ENCODE measurements at places on chromosomes 2 and 18.

GRCh38 chr2:85185431-85185940 is 52.3 kb downstream of the TCF7L1 start:
- DNase-seq: no peak

GRCh38 chr2:25972049-25972823 is 10.1 kb downstream of the KIF3C start:
- no peak for DNase-seq

DNA sequence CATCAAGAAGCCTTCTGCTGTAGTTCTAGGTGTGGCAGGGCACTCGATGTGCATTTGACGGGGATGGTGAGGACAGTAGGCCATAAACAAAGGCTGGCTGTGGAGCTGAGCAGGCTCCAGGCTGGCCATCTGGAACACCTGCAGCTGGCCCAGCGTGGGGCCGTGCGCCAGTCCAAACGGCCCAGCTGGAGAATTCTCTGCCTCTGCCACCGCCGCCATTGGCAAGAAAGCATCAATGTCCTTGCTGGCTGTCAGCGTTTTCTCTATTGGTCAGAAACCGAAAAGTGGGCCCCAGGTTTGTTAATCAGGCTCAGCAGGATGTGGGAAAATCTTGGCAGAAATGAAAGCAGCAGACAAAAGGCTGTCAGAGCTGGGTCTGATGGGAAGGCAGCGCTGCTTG is 24.0 kb upstream of the CTIF start:
- DNase-seq: no peak

DNA sequence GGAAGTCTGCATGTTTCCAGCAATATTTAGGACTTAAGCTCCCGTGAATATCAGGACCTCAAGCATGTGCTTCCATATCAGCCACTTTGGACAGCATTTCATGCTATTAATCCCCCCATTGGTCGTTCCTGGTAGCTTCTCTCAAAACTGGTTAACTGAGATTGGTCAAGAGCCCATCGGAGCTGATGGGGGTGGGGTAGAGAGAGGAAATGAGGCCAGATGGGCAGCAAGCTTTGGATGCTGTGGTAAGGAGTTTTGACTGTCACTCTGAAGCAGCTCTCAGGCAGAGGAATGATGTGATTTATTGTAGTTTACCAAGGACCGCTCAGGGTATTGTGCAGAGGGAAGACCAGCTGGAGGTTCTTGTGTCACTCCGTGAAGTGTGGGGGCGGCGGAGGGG is 81.8 kb downstream of the FAM168B start:
- DNase-seq: no peak

DNA sequence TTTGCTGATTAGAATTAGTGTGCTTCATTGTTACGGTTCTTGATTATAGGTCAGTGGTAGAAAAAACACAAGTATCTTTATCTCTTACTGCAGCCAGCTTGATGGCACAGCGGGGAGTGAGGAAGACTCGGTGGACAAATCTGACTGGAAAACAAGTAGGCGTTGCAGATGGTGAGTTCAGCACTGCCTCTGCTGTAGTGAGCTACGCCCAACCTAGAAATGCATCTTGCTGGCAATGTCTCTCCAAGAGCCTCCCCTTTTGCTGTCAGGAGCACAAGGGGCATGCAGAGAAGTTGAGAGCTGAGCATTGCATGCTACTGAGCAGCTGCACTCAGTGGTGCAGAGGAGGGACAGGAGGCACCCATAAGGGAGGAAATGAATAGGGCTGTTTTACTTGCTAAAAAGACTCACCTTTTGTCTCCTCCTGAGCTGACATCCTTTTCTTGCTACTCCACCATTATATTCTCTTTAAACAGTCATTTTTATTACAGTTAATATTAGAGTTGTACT is 977.3 kb upstream of the ACVR2A start:
- DNase-seq: no peak

DNA sequence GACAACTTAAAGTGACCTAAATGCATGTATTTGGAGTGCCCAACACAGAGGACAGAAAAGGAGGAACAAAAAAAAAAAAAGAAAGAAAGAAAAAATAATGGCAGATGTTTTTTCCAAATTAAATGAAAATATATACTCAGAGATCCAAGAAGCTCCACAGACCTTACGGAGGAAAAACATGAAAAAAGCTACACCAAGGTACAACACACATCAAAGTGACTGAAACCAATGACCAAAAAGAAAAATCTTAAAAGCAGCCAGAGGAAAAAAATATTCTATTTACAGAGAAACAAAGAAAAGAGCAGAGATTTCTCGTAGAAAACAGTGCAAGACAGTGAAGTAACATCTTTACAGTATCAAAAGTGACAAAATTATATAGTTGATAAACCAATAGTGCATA is 5.1 kb downstream of the FANCL start:
- DNase-seq: no peak

DNA sequence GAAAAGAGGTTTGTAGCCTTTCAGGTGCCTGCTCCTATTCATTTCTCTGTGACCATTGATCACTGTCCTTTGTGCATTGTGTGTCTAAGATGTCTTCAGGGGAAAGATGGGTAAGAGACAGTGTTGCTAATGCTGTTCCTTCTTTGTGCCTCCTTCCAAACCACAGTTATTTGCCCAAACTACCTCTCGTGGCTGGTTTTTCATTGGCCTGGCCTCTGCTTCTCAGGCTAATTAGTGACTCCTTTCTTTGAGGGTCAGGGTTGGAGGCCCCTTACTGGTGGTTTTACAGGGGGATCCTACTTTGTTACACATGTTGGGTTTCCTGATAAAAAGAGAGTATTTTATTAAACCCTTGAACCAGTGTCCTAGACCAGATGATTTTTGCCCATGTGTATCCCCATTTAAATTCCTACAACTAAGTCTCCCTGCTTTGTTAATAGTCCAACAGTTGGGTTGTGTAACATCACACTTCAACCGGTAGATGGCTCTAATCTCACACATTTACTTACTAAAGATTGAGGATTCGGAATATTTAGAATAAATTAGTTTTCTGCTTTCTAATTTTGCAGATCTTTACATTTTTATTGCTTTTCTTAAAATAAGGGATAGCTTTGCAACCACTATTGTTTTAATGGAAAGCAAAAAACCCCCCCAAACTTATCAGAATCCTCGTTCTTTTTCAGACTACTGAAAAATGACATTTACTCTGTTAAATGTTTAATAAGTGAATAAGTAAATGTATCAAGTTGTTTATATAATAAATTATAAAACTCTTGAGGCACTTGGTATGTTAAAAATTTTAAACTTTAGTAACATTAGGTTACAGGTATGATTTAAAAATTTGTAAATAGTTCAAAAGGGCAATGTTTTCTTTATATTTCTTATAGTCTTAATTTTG is 2.4 kb downstream of the MARS2 start:
- DNase-seq: no peak

GRCh38 chr18:24982831-24983230 is 369.1 kb downstream of the ZNF521 start:
- DNase-seq: no peak

- no peak for DNase-seq
These were observed 146.3 kb downstream of the CALCRL start for GRCh38 chr2:187301706-187302105.

GRCh38 chr2:107776362-107776761 is 50.3 kb upstream of the RGPD4 start:
- no peak for DNase-seq

GRCh38 chr2:57908736-57909161 is 137.9 kb upstream of the VRK2 start:
- no peak for DNase-seq

GRCh38 chr2:119474371-119475224 is 42.9 kb downstream of the TMEM37 start:
- DNase-seq: no peak

GRCh38 chr2:80719607-80720006 is 415.1 kb upstream of the LRRTM1 start:
- no peak for DNase-seq

DNA sequence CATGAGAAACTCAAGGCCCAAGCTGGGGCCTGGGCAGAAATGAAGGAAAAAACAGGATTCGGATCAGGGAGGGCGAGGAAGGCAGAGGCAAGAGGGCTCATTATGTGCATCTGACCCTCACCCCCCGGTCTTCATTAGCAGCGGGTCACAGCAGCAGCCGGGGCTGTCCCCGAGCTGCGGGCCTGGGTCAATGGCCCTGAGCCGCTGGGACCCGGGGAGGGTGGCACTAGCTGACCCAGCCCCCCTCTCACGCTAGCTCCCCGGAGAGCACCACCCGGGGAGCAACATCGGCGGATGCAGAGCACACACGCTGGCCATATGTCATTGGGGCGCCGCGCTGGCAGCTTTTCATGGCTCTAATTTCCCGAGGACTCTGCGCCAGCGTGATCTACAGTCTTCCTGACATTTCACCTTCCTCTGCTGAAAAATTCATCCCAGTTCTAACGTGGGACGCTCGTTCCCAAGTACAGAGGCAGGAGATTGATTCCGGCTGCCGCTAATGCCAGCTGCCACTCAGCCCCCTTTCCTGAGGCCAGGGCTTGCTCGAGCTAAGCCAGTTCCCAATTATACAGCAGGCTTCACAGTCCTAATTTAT is 63.7 kb downstream of the EIPR1 start:
- DNase-seq: no peak

GRCh38 chr2:150127346-150127990 is 360.0 kb downstream of the RND3 start:
- DNase-seq: no peak

Data from stimulated activated CD4-positive, alpha-beta T cell treated with anti-CD3 and anti-CD28 coated beads, Interleukin-1b, Interleukin-23, amount 100 ng/mL, for 1 hour (primary cell).